ENCODE measurements at places on chromosomes 5 and 9. TPM values are rescaled to one million over a fixed set of nuclear protein-coding genes. Genes with fewer than 3 reads are reported as not detected.

DNA sequence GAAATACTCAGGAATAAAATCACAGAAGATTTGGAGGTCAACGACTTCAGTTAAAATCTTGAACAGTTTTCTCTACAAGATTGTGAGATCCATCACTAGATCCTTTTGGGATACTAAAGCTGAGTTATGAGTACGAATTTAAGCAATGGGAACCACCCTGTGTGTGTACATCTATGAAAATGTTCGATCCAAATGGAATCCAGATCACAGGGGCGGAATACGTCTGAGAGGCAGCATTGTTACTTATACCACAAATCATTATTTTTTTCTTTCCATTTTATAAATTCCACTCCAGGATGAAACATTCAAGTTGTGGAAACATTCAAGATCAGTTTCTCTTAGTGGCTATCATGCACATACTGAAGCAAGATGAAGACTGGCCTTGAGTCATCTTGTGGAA lies 239.3 kb upstream of the PAPPA start:
- no peak for DNase-seq

- DNase-seq: no peak
Measured at GRCh38 chr9:27203783-27204182, 93.2 kb downstream of the EQTN start.

GRCh38 chr5:170109059-170110031 lies 3.6 kb downstream of the FOXI1 start:
- DNase-seq: no peak

DNA sequence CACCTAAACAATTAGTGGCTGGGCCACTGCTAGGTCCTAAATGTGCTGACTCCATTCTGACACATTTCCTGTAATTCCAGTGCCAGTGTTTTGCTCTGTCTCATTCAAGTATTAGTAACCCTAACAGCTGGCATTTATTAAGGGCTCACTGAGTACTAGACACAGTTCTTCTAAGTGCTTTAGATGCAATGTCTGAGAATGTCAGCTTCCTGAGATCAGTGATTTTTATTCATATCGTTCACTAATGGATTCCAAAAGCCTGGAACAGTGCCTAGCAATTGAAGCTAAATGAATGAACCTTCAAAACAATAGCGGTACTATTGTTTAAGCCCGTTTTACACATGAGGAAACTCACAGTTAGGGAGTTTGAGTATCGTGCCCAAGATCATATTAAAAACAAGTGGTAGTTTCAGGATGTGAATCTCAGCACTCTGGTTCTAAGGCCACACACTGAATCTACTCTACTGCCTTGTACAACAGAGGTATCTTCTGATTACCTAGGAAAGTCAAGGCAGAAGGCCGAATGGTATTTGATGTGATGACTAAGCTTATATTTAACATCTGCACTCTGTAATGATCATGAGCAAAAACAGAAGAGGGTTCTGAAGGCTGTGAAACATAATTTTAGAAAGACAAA lies 304.0 kb downstream of the PJA2 start:
- peak; percentile 54 for DNase-seq

- no peak for DNase-seq
Measured at GRCh38 chr5:178428341-178429155, 161.6 kb downstream of the COL23A1 start.

DNA sequence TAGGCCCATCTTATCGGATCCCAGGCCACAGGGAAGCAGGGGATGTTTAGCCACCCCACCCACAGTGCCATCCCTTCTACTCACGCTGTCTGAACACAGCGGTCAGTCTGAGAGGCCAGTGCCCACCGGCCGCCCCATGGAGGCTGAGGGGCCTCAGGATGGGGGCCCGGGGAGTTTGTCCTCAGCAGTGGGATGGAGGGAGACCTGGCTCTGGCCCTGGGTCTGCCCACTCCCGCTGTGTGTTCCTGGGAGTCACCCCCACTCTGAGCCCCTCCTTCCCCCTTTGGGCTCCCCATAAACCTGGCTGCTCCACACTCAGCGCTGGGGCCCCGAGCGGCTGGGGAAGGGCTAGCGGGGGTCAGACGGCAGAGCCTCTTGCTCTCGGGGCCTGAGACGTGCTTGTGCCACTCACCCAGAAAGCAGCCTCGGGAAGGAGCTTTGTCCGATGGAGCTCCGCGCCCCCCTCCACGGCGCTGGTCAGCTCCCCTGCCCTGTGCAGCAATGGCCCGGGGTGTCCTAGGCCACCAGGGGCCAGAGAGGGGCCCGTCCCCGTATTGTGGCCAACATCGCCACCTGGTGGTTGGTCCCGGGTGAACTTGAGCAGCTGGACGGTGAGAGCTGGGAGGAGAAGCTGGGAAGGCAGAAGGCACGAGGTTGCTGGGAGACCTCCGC lies 10.9 kb upstream of the LAMC3 start:
- DNase-seq: peak; percentile 83

IFNK gene
- not detected for total RNA-seq

GRCh38 chr5:50808406-50808805 lies 142.0 kb downstream of the PARP8 start:
- DNase-seq: no peak
